ENCODE measurements at places on chromosomes 2 and 18.

DNA sequence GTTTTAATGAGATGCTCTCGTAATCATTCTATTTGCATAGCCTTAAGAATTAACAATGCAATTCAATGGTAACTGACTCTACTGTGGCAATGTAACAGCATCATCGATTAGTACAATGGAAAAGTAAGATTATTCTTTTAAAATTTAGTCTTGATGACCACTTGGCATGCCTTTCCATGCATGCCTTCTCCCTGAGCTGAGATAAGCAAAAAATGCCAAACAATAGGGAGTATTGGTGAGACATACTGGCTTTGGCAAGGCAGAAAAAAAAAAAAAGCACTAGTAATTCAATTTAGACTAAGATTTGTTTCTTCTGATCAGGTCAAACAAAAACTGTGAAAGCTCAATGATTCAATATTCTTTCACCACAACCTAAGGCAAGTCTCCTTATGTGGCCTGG is 110.8 kb upstream of the TRIB2 start:
- peak; percentile 27 for DNase-seq

- DNase-seq = no peak
Observed at GRCh38 chr18:74604361-74604760, 6.7 kb downstream of the ZNF407 start.

- DNase-seq = no peak
Observed at GRCh38 chr2:201100497-201100896, 15.5 kb upstream of the CFLAR start.

DNA sequence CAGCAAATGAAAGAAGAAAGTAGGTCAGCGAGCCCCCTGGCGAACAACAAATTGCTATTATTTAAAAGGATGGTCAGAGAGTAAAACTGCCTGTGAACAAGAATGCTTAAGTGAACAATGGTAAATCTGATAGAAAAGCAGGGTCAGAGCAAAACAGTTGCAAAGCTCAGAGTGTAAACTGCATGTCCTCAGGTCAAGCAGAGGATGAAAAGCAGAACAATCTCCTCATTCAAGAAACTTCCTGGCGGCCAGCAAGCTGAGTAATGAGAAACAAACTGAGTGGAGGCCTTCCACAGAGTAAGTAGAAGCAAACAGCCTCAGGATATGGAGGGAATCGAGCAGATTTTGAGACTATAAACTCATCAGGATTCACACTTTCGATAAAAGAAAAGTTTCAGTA is 117.9 kb downstream of the PPP1R1C start:
- peak; percentile 9 for DNase-seq

DNA sequence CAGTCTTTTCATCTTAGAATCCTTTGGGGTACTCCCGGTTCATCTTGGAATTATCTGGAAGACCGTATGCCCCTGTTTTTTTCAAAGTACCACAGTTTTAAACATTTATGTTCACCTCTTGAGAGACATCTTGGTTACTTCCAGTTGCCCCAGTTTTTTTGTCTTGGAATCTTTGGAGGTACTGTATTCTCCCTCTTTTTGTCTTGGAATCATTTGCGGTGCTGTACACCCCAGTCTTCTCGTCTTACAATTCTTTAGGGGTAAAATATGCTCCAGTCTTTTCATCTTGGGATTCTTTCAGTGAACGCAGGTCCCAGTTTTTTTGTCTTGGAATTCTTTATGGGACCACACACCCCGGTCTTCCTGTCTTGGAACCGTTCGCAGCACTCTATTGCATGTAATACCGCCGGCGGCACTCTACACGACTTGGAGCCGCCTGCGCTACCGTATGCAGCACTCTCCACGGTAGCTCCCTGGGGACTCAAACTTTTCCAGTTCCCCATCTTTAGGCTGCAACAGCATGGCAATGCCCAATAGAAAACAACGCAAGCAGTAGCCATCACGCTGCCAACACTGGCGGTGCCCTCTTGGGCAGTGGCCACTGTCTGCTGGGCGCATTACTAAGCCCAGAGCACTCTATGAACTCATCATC is 21.2 kb upstream of the ZDBF2 start:
- no peak for DNase-seq

DNA sequence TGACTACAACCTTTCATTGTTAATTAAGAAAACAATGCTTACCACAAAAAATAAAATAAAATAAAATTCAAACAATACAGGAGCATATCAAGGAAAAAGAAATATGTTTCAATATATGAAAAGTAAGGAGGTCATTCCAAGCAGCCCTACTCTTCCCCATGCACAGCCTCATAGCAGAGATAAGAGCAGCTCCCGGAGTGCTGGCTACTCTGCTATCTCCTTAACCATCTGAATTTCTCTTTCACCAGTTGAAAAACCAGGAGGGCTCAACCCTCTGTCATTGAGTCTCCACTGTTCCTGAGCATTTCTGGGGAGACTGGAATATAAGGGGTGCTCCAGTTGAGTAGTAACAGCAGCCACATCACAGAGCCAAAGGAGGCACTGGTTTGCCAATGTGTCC is 201.4 kb downstream of the TCF4 start:
- no peak for DNase-seq

All from choroid plexus epithelial cell (primary cell).